ENCODE measurements at places on chromosomes 11 and 22. TPM values are rescaled to one million over a fixed set of nuclear protein-coding genes. Genes with fewer than 3 reads are reported as not detected.

DNA sequence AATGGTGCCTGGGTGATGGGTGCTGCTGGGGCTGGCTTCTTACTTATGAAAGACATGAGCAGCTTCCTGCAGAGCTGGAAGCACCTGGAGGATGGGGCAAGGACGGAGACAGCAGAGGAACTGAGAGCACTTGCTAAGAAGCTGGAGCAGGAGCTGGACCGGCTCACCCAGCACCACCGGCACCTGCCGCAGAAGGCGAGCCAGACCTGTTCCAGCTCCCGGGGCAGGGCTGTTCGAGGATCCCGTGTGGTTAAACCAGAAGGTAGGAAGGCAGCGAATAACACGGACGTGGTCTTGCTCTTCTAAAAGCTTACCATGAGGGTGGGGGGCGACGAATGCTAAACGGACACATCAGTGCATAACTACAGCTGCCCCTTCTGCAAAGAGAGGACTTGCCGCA is 9.3 kb downstream of the APOL5 start:
- no peak for DNase-seq

DNA sequence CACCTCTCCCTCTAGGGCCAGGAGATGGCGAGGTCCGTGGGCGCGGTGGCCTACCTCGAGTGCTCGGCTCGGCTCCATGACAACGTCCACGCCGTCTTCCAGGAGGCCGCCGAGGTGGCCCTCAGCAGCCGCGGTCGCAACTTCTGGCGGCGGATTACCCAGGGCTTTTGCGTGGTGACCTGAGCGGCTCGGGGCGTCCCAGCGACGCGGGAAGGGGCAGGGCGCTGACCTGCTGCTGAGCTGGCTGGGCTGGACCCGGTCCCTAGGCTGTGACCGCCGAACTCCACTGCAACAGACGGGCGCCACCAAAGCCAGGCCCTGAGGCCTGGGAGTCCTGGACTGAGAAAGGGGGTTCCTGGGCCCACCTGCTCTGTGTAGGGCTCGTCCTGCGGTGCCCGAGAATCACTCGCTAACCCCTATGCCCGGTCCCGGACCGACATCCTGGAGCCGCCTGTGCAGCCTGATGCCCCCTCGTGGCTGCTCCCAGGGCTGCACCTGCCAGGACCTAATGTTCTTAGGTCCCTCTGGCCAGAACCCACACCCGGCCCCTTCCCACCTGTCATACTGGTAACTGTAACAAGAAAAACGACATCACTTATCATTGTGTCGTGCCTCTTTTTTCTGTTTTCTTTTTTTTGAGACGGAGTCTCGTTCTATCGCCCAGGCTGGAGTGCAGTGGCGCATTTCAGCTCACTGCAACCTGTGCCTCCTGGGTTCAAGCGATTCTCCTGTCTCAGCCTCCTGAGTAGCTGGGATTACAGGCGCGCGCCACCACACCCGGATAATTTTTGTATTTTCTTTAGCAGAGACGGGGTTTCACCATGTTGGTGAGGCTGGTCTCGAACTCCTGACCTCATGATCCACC is 15.0 kb downstream of the RHOD start:
- peak; percentile 39 for DNase-seq

DNA sequence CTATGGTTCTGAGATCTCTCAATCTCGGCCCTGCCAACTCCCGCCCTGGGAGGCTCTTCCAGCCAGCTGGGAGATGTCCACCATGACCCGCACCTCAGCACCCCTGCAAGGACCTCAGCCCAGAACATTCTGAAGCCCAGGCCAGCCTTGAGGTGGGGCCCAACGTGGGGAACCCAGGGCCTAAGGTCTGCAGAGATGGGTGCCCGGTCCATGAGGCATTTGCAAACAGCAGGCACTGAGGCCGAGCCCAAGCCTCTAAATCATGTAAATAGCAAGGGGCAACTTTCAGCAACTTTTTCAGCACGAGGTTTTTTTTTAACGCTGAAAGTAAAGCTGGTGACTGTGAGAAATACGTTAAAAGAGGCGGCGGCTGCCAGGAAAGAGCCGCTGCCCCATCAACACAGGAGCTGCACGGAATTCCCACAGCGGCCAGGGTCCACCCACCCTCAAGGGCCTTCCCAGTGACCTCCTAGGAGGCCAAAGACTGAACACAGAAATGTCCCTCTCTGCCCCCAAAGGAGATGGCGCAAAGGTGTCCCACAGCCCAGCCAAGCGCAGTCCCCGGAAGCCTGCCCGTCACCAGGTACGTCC is 46.9 kb downstream of the BRD1 start:
- DNase-seq: no peak

Gene ADM
- total RNA-seq: 114 TPM

Data from SK-MEL-5 (cell line).